ENCODE measurements at places on chromosomes 13 and 19.

DNA sequence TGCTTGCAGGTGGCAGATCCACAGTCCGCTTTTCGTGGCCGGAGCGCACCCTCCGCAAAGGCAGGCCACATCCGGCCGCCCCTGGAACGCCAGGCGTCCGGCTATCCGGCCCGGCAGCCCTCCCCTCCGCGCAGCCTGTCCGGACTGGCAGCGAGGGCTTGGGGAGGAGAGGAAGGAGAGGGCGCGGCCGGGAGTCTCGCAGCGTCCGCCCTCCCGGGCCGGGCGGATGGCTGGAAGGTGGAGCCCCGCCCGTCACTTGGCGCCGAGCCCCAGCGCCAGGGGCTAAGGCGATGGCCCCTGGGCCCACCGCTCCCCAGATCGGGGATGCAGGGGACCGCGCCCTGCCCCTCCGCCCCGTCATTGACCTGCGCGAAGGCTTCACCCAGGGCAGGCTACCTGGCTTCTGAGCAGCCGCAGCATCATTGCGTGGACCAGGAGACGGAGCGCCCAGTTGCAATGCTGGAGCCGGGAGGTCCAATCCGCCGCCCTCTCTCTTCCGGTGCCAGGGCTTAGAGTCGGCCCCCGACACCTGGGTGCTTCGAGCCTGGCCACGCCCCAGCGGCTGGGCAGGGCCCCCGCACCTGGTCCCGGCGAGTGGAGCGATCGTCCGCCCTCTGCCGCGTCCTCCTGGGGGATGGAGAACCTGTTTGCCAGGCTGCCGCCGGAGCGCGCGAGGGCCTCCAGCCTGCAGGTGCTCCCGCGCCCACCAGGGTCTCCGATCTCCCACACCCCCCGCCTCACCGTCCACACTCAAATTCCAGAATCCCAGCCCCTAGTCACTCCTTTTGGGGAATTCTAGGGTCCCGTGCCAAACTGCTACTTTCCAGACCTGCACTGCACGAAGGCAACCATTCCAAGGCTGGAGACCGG lies at the start of gene FUT1:
TSS of gene FUT1 (minus strand) at position 146 of the 870 bp plus-strand sequence. CDS start 1,360 bp downstream, outside the sequence.
- DNase-seq: no peak

DNA sequence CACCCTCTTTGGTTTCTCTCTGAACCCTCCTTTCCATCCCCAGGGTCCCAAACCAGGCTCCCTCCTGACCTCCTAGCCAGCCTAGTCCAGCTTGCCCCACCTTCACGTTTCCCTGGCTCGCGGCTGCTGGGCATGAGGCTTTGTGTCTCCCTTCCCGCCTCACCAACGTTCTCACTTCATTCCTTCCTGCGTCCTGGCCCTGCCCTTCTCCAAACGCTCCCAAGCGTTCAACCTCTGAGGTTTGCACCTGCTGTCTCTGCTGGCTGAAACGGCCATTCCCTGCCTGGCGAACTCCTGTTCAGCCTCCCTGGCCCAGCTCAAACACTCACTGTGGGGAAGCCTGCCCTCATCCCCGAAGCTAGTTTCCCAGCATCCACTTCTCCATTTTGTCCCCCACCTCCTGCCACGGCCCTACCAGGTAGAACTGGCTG lies 12.4 kb downstream of the EPS8L1 start:
- DNase-seq: no peak

DNA sequence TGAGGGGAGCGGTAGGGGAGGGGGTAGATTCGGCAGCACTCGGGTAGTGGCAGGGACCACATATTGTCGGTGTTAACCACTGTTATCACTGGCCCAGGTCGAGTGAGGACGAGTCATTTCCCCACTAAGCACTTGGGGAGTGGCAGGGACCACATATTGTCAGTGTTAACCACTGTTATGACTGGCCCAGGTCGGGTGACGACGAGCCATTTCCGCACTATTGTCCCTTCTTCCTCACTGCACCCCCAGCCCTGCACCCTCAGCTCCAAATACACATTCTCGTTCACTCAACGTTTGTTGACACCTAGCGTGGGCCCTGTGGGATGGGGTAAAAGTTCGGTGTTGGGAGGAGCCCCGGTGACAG lies 467 bp upstream of the CLN5 start:
- DNase-seq: peak; percentile 29

DNA sequence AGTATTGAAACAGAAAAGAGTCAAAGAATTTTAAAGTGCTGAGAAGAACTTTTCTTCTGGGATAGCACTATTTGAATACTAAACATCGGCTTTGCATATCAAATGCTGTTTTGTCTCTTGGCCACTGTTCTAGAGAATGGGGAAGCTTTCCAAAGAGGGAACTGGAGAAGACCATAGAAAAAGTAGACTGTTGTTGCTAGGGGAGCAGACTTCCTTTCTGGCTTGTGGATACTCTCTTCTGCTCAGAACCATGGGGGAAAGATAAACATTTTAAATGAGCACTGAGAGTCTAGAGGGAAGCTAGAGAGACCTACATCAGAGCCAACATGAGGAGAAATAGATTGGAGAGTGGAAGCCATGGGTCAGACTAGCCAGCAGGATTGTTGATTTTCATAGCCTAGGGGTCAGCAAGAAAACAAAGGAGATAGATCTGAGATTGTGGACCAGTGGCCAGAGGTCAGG lies 315.7 kb downstream of the KCTD12 start:
- no peak for DNase-seq

DNA sequence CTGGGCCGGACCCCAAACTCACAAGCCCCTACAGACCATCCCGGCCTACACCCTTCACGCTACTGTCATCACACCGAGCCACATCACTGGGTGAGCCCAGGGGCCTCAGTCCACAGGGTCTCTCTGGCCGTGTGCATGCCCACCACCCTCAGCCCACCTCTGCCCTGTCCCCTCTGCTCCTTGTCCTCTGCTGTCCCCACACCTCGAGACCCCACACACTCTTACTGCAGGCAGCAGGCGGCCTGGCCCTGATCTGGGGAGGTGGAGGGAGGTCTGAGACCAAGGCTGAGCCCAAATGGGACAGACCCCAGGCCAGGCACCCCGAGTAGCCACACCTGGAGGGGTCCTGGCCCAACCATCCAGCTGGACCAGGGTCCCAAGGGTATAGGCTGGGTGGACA lies 35.2 kb downstream of the PEPD start:
- no peak for DNase-seq

- DNase-seq: no peak
Measured at GRCh38 chr13:75071395-75071794, 410.6 kb downstream of the TBC1D4 start.

DNA sequence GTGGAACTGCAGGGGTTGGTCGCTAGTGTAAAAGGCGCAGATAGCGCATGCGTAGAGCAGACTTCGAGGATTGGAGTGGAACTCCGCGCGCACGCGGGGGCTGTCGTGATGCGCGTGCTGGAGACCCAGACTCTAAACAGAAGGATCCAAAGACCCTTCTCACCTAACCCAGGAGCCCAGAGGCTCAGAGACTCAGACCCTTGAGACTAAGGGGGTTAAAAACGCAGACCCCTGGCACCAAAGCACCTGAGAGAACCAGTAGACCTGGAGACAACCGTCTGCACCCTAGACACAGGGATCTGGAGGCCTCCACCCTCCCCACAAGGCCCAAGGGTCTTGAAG lies 567 bp upstream of the CTU1 start:
- no peak for DNase-seq

GRCh38 chr19:11356676-11357550 lies 1.7 kb downstream of the PLPPR2 start:
- no peak for DNase-seq

- DNase-seq: no peak
Measured at GRCh38 chr13:97005625-97006262, 11.5 kb upstream of the OXGR1 start.

DNA sequence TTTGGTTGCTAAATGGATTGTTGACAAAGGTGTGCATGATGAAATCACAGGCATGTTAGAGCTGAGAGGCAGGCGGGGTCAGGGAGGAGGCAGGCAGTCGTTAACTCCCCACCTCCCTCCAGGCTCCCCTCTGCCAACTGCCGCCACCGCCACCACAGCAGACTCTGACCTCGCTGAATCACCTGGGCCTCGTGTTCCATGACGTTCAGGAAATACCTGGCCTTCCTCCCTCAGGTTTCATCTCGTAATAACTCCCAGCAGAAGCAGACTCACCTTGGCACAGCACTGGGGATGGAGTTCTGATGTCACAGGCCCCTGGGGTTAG lies 198.5 kb downstream of the KATNAL1 start:
- DNase-seq: no peak

DNA sequence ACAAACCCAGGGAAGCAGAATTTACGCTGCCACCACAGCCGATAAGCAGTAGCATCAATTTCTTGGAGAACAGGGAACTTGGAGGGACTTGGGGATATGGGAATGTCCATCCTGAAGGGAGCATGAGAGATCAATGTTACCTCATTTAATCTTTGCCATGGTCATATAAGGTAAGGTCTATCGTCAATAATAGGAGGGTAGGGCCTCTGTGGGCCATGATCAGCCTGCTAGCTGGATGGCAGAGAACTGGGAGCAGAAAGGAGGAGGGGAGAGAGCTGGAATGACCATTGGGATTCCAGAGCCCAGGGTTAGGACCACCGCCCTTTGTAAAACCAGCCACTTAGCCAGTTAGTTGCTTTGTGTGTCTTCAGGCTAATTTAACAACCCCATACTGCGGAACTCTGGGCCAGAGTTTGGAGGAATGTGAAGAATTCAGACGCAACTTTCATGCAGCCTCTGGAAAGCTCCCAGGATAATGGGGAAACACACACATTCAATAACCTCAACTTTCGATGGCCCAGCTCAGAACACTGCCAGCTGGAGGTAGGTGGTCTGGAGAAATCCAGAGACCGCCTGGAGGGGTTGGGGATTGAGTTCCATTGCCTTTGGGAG lies 40.3 kb downstream of the ZNF557 start:
- no peak for DNase-seq

GRCh38 chr19:21314676-21315075 lies 14.5 kb downstream of the ZNF708 start:
- DNase-seq: no peak

GRCh38 chr19:50362030-50362412 lies 3.4 kb downstream of the NAPSA start:
- no peak for DNase-seq

DNA sequence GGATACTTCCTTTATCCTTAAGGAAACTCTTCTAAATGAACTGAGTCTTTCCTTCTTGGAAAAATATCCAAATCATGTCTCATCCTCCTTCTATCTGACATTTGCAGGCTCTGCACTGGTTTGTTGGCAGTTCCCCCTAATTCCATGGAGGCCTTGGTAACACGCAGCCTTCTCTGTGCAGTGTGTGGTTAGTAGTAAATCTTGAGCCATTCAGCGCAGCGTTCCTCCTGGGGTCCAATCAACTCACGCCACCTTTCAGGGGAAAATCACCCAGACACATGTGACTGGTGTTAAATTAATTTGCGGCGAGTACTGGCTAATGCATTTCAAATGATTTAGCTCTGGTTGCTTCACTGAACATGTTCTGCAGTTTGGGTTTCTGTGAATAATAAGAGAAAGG lies 21.0 kb upstream of the CBY2 start:
- no peak for DNase-seq

DNA sequence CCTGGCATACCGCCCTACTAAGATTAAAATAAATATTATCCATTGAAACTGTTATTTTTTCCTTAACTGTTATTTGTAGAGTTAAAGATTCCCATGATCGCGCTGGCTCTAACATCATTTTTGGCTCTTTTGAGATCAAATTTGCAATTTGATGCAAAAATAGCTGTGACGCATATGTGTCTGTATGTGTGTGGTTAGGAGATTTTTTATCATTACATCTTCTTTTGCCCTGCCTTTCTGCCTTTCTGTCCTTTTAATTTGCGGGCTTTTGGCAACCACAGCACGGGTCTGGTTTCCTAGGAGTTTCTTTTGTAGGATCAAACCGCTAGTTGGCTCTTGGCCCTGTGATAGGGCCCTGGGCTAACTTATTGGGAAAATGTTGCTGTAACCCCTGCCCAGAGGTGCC lies 37.3 kb upstream of the ALOX5AP start:
- DNase-seq: no peak

DNA sequence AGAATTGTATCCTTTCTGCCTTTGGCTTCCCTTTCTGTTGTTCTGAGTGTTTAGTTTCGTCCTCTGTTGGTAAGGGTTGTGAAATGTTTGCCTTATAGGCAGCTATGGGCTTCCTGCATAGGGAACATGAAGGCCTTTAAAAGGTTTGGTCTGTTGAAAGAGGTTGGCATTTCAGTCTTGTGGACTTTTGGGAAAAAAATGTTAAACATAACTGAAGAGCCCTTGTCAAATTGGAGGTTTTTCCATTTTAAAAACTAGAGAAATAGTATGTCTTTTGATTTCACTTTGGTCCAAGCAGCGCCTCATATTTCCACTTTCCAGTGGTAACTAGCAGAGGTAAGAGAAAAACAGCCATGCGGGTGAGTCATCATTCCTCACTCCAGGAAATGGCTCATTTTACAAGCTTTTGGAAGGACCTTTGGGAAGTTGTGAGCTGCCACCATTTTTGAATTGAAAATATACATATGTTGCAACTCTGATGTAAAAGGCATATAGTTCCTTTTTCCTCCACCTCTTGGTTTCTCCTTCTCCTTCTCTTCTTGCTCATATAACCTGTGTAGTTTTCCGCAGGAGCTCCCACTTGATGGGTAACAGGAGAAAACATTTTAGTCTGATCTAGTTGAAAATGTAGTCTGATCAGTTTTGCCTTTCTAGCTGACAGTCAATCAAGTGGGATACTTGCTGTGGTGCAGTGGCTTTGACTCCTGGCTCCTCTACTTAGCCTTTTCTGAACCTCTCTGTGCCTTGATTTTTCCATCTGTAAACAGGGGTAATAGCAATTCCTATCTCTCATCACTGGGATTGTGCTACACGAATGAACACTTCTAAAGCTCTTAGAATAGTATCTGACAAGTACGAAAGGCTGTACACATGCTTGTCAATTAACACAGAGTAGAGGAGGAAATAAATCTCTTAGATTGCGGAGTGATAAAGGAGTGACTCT lies 23.0 kb downstream of the GPC6 start:
- no peak for DNase-seq

DNA sequence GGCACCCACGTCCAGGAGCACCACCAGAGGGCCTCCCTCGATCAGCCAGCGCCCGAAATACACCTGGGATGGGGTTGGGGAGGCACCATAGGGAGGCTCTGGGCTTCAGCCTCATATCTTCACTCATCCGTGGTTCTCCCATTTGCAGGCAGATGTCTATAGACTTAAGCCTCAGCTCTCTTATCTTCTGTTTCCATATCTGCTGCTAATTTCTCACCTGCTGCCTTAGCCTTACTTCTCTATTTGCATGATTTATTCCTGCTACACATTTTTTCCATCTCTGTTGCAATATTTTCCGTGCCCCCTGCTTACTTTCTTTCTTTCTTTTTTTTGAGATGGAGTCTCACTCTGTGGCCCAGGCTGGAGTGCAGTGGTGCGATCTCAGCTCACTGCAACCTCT lies 5.8 kb downstream of the GYS1 start:
- no peak for DNase-seq

- no peak for DNase-seq
Measured at GRCh38 chr19:17045907-17046502, 19.4 kb upstream of the CPAMD8 start.

Data from stimulated activated CD4-positive, alpha-beta T cell treated with anti-CD3 and anti-CD28 coated beads, Interleukin-15, amount 100 ng/mL, for 1 hour (primary cell).